ENCODE measurements at places on chromosomes 3 and 15.

DNA sequence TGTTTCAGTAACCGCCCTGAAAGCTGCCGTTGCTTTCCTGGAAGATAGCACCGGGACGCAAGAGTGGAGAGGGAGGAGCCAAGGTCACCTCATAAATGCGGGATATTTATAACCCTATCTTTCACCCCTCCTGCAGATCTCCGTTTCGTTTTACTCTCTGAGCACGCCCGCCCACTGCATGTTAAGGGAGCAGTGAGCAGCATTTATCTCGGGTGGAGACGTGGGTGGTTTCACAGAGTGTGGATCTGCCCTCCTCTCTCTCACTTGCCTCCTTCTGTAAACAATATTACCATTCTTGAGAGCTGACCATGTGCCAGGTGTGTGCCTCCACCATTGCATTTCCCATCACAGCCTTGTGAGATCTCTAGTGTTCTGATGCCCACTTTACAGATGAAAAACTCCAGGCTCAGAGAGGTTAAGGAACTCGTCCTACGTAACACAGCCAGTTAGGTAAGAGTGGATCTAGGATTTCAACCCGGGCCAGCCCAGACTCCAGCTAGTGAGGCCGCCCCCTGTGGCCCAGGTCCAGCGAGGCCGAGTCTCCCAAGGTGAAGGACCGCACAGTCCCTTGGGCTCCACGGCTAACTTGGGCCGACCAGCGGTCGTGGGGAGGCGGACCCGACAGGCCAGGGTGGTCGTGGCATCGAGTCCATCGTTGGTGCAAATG, 16.9 kb upstream of the SEMA4B start:
- no peak for DNase-seq

DNA sequence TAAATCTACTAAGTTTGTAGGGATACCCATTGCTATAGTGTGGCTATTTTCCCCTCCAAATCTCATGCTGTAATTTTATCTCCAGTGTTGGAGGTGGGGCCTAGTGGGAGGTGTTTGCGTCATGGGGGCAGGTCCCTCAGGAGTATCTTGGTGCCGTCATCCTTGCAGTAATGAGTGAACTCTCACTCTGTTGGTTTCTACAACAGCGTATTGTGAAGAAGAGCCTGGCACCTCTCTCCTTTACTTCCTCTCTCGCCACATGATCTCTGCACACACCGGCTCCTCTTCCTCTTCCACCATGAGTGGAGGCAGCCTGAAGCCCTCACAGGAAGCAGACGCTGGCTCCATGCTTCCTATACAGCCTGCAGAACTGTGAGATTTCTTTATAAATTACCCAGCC, 34.0 kb upstream of the TRPM1 start:
- DNase-seq: no peak

DNA sequence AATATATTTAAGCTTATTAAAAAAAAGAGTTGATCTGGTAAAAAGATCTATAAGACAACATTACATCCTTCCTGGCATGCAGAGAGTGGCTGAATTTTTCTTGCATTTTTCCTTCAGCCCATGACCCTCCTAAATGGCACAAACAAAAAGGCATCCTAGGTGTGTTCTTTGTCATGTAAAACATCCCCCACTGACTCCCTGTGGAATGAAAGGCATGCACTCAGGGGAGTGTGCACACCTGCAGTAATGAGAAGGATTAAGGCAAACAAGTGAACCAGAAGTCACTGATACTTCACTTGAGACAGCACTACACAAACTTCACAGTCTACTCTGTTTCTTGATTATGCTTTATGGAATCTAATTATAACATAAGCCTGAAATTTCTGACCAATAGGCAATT, 195.0 kb downstream of the RBMS3 start:
- DNase-seq: no peak

GRCh38 chr3:24156466-24156865, 211.4 kb downstream of the NR1D2 start:
- DNase-seq: no peak

DNA sequence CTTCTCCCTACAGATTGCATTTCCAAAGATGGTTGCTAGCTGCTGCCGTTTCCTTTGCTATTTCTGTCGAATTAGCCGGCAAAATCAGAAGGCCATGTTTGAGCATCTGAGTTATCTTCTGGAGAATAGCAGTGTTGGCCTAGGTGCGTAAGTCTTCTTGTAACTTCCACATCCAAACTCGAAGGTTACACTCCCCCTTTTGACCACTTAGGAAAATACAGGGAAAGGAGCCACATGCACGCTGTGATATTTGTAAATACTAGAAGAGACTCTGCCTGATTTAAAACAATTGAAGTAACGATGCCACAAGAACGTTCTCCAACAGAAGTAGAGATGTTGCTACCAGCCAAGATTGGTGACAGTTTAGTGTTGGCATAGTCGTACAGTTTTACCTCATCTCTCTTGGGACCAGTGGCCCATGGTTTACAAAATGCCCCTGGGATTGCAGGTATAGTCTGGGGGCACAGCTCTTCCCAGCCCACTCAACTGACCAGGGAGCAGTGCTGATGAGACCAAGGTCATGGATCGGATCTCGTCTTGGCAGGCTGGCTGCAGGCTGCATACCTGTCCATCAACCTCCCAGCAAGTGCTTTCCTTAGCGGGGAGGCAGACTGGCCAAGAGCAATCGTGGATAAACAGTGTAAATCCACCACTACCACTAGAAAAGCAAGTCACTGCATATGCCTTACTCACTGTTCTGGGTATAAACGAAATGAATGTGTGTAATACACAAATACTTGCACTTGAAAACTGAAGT, 268.4 kb upstream of the CHRM5 start:
- no peak for DNase-seq

GRCh38 chr3:45312836-45313493, 75.4 kb upstream of the LARS2 start:
- DNase-seq: no peak
